Stimulated activated CD8-positive, alpha-beta memory T cell treated with anti-CD3 and anti-CD28 coated beads, Interleukin-4, amount 100 ng/mL, for 4 hours (primary cell): ENCODE measurements at places on chromosomes 4 and X.

GRCh38 chr4:74896595-74896994 lies 36.3 kb upstream of the PARM1 start:
- DNase-seq, result no peak

DNA sequence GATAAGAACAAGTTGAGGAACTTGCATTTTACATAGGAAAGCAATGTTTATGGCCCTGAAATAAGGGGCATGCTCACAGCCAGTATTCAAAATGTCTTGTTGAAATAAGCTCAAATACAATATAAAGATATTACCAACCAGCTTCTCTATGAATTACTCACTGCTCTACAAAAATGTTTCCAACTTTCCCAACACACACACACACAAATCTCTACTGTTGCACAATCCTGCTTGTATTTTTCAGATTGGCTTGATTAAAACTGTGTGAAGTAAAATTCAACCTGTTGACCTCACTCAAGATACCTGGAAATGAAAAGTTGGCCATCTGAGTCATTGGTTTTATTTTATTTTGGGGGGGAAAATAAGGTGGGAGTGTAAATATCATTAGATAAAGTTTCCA lies 128.6 kb downstream of the CHIC2 start:
- no peak for DNase-seq

DNA sequence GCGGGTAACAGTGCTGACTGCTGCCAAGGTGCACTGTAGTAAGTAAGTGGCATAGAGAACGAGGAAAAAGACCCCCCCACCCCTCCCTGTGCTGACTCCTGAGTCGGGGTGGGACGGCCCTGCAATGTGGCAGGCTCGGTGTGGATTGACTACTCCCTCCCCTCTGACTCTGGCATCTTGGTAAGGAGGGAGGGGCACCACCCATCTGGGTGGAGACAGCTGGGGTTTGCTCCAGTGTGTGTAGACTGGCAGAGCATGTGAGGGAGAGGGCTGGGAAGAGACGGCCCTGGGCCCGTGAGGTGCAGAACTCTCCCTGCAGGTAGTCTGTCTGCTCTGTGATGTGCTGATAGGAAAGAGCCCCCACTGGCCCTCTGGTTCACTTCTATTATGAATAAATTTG lies 31.0 kb downstream of the NSG1 start:
- no peak for DNase-seq

GRCh38 chrX:154840856-154841255 lies 6.4 kb upstream of the SMIM9 start:
- DNase-seq, result no peak

DNA sequence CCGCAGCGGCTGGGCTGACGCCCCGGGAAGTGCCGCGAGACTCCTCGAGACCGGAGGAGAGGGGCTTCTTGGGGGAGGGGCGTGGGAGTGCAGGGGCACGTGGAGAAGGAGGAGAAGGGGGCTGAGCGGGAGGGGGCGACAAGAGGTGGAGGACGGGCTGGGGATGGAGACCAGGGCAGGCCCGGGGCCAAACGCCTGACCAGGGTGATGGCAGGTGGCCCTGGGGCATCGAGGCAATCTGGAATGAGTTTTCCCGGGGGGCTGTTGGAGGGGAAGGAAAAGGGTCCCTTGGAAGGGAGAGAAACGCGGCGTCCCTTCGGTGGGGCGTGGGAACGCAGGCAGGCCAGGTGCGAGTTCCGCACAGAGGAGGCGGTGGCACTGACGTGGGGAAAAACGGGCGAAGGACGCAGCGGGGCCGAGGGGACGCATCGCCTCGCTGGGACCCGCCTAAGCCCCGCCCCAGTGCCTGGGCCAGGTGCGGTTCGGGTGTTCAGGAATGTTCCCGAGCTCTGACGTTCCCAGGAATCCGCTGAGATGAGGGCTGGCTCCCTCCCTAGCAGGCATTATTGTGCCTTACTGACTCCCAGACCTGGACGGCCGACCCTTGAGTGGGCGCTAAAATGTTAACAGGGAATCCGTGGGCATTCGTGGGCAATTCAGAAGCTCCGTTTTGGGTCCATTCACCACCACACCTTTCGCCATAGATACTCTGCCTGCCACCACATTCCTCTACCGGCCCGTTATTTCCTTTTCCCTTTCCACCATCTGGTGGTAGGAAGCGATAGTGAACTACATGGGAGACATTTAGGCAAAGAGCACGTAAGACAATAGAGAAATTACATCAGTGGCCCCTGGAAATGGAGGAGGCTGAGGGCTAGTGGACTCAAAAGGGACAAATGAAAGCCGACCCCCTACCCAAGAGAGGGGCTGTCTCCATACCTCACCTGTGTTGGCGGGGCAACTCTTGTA lies 795 bp upstream of the SH3KBP1 start:
- peak; percentile 41 for DNase-seq

DNA sequence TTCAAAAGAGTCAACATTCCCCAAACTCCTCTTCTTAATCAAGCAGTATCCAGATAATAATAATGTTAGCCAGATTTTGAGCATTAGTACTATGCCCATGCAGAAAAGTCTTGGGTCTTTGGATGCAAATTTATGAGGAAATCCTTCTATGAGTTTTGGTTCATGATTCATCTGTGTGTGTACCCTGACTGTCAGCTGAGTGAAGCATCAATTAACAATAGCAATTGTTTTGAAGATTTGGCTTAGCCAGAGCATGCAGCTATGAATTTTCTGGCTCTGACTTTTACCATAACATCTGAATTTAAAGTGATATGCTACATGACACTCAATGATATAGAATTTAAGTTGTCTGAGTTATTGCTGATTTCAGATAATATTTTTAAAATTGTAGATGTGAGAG lies 145.8 kb downstream of the KLHL4 start:
- no peak for DNase-seq

DNA sequence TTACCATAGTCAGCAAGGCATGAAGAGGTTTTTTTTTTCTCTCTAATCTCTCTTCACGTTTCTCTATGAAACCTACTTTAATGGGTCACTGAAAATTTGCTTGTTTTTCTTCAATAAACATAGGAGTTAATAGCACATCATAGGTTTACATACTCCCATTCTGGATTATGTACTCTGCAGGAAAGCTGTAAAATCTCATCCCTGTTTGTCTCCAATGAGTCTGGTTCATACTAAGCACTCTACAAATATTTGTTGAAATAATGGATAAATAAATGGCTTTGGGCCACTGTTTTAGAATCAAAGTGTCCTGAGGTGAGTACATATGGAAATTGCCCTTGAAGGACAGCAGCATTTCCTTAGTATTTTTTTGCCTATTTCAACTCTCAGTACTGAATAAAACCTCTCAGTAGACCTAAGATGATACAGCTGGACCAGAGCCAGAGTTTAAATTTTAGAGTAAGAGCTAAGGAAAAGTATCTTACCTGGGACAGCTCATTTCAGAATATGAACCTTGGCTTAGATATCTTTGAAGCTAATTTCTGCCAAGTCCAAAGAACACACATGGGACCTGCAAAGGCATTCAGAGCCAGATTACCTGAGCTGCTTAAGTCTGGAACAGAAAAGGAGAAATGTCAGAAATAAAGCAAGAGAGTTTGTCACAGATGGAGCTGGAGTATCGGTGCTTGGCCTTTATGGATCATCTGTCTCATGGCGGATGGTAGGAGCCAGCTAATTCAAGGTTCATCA lies 34.4 kb downstream of the PF4 start:
- no peak for DNase-seq

DNA sequence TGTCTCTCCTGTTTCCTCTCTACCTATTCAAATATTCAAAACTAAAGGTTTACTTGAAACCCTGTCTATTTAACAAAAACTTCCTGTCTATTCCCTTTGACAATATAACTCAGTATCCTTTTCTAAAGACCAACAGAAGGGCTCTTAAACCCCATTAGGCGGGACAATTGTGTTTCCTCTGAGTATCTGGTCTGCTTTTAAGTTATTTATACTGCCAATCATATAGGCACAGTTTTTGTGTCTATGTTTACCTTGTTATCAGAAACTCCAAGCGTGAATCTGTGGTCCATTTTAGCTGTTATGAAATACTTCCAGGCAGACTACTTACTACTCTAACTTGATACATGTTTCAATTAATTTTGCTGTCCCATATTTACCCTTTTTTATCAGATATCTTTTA lies 350.0 kb upstream of the CTSO start:
- no peak for DNase-seq

DNA sequence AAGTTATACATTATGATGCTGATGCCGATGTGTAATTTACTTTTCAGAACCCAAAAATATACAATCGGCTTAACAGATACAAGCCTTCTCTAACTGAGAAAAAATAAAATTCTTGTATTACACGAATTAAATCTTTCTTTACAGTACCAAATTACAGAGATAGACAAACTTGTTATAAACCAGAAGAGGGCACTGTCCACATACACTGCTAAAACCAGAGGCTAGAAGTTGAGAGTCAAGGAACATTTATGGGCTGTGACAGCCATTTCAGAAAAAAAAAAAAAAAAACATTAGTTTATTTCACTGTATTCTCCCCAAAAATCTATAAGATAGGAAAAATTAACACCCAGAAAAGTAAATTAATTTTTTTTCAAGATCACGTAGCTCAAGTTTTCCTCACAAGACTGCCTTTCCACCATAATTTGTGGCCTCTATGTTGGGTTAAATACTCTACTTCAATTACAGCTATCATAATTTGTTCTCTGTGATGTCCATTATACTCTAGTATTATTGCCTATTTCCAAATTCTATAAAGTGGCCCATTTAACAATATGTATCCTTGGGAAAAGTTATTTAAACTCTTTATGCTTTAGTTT lies 12.0 kb downstream of the EREG start:
- DNase-seq, result no peak

- no peak for DNase-seq
Measured at GRCh38 chrX:20217271-20217670, 49.4 kb downstream of the RPS6KA3 start.

DNA sequence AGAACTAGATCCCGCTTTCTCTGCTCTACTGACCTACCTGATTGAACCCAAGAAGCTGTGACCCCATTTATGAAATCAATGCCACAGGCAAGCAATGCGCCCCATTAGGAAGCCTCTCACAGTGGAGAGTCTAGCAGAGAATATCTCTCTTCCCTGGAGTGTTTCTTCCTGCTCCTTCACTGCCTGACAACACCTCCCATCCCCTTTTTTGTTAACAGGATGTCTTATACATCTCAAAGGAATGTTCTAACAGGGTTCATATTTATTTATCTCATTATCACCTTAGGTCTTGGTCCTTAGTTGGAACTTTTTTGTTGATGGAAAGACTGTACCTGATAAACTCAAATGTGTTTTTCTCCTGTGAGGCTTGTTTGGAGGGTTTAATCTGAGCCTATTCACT lies 35.5 kb downstream of the SLIT2 start:
- DNase-seq, result no peak

- no peak for DNase-seq
Measured at GRCh38 chr4:11881364-11881763, 452.7 kb upstream of the HS3ST1 start.

- no peak for DNase-seq
Measured at GRCh38 chrX:119069128-119069527, 3.7 kb upstream of the CT47C1 start.

DNA sequence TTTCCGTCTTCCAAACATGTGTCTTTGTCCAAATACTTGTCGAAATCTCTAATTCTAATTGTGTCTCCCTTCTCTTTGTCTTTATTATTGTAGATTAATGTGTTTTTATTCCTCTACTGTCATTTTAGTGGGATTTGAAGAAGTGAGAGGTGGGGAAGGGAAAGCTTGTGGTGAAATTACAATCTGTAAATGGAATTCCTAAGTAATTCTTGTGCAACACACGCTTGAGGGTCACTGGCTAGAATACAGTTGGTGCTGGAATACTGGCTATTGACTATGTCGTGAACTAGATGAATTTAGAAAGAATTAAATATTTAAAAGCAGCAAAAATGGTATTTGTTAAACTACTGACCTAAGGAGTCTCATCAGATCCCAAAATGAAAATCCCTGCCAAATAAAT lies 10.7 kb upstream of the FNIP2 start:
- DNase-seq, result no peak
